ENCODE measurements at places on chromosomes 12 and 14. TPM values are rescaled to one million over a fixed set of nuclear protein-coding genes. Genes with fewer than 3 reads are reported as not detected.

Gene KRT79
- 1.6 TPM for total RNA-seq

DNA sequence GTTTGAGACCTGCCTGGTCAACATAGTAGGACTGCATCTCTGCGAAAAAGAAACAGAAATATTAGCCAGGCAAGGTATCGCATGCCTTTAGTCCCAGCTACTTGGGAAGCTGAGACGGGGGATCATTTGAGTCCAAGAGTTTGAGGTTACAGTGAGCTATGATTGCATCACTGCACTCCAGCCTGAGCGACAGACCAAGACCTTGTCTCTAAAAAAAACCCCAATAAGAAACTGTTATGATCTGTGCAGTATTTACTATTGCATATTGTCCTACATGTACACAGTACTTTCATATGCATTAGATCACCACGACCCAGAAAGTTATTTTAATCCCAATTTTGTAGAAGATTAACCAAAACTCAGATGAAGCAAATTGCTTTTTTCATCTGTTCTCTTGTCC, 187.5 kb downstream of the PCNX1 start:
- no peak for DNase-seq
- H3K4me1 ChIP-seq: no peaks in the 10 kb centered on the region
- no peak overlapping the region for H3K27ac ChIP-seq
- no peak overlapping the region for H3K4me3 ChIP-seq
- H3K27me3 ChIP-seq: no peaks in the 10 kb centered on the region
- H3K36me3 ChIP-seq: peaks cover 3% of the 10 kb centered on the region

GRCh38 chr14:72699852-72700257, 194.0 kb downstream of the DPF3 start:
- no peak overlapping the region for H3K4me3 ChIP-seq
- no peak for DNase-seq
- no peaks in the 10 kb centered on the region for H3K4me1 ChIP-seq
- no peaks in the 10 kb centered on the region for H3K36me3 ChIP-seq

- no peaks in the 10 kb centered on the region for H3K4me1 ChIP-seq
- H3K27ac ChIP-seq: no peak overlapping the region
- DNase-seq: no peak
- no peak overlapping the region for H3K4me3 ChIP-seq
- H3K36me3 ChIP-seq: no peaks in the 10 kb centered on the region
These were observed 52.6 kb downstream of the SAV1 start for GRCh38 chr14:50615552-50615951.
